Heart right ventricle (tissue), 16 donors: ENCODE measurements at places on chromosomes 5 and 9.

- no peak for DNase-seq
Measured at GRCh38 chr5:108606185-108606584, 141.5 kb upstream of the FER start.

DNA sequence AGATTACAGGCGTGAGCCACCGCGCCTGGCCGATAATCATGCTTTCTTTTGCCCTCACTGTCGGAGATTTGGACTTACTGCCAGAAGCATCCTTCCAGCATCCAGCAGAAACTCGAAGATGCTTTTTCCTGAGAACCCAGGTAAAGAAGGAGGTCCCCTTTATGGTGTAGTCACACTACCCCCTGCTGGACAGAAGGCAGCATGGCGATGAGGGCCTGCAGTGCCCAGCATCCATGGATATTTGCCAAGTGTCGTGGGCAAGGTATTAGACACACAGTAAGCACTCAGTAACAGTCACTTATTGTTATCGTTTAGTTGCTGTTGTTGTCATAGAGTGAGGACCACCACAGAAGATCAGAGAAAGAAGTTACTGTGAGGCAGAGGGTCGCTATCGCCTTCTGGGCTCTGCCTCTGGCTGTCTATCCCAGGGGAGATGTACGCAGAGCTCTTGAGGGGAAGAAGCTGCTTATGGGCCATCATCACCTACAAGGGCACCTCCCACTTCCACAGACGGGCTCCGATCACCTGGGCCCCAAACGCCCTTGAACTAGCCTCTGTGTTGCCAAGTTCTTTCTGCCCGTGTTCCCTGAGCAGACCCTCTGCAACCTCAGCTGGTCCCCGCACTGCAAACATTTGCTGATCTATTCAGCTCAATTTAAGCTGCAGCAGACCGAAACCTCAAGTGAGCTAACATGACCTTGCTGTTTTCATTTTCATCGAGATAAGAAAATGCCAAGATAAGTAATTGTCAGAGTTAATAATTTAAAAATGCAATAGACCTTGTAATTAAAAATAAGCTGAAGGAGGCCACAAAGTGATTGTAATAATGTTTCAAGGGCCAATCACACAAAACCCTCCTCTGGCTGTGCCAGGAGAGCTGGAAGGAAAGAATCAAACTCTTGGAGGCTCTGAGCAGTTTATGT, 23.9 kb downstream of the C5orf15 start:
- DNase-seq: no peak

- no peak for DNase-seq
Measured at GRCh38 chr9:114288193-114289091, 34.5 kb upstream of the ORM1 start.

GRCh38 chr5:109451146-109451545, 41.4 kb upstream of the PJA2 start:
- DNase-seq: no peak

DNA sequence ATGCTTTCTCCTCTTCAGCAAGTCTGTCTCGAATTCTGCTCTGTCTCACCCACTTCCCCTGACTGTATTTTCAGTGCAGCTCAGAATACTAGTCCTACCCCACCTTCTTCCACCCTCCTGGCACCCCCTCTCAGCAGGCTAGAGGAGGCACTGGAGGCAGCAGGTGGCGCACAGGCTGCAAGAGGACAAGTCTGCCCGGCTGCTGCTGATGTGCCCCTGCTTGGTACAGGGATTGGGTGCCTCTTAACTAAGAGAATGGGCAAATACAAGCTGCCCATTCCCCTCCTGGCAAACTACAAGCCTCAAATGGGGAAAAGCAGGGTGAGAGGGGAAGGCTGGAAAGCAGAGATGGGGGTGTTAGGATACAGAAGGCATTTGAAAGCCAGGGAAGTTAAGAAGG, 5.1 kb downstream of the TLN1 start:
- DNase-seq: peak; percentile 38

- no peak for DNase-seq
Measured at GRCh38 chr5:61598126-61598525, 266.1 kb downstream of the ZSWIM6 start.

DNA sequence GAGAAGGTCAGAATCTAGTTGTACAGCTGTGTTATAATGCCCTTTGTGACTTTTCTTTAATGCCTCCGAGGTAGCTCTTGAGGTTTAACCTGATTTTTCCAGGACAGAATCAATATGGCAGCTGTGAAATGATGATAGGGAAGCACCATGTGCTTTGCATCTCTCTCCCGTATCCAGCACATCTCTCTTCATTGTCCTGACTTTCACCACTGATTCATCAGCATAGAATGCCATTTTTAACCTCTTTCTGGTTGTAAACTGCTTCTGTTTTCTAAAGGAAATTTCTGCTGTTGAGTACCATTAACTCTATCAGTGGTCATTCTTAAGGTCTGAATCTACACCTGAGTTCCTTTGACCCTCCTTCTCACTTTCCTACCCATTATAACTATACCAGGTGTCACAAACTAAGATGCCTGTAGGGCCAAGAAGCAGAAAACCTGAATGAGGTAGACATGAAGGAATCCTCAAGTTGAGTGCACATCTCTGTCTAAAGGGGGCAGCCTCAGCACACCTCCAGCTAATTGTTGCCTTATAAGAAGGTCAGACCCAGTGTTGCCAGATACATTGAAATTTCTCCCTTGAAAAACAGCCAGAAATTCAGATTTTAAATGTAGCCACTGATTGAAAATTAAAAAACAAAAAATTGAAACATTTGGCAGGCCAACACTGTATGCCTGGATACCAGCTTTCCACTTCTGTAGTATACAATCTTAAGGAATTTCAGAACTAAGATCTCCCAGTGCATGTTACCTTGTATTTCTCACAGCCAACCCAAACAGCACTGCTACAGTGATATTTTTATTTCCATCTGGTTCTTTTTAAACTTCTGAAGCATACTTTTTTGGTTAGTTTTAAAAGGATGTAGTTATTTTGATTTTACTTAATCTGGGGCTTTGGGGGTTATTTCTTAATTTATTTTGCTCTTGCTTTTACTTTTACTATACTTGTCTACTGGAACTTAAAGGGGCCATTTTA, 35.8 kb upstream of the TLX3 start:
- no peak for DNase-seq
